Sciatic nerve (tissue), 2 donors: ENCODE measurements at places on chromosomes 6 and 20.

- DNase-seq, result no peak
These were observed 437.1 kb downstream of the GRIK2 start for GRCh38 chr6:101830501-101831031.

GRCh38 chr20:17059465-17059864, 167.4 kb upstream of the PCSK2 start:
- DNase-seq, result no peak

- no peak for DNase-seq
These were observed 508.1 kb downstream of the EPHA7 start for GRCh38 chr6:92911301-92911700.

GRCh38 chr20:58677079-58677604, 15.5 kb upstream of the NPEPL1 start:
- no peak for DNase-seq

GRCh38 chr20:14406495-14406894, 69.1 kb upstream of the FLRT3 start:
- no peak for DNase-seq

- no peak for DNase-seq
These were observed 50.5 kb downstream of the FHL5 start for GRCh38 chr6:96613291-96613999.

GRCh38 chr6:156773935-156774852, 3.0 kb upstream of the ARID1B start:
- no peak for DNase-seq

DNA sequence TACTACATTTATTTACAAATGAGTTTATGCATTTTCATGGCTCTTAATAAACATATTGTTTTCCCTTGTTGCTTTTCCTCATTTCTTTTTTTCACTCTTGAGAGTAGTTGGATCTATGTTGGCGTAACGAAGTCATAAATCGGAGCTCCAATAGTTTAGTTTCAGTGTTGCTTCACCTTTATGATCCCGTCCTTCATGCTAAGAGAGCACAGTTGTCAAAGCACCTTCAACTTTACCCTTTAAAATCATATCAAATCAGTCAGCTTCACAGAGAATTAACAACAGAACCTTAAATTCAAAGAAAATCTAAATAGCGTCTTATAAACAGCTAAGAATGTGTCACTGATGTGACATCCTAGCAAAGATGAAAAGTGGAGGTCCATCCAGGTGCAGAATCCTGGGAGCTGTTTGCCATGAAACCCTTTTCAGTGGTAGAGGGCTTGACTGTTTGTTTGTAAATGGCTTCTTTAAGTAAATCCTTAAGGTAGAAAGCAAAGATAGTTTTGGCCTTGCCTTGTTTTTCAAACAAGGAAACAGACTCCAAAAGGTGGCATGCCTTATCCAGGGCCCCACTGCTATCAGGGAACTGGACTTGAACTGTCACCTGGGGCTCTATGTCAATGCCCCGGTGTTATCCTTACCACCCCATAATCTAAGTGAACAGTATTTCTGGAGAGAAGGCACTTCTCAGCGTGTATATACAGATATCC, 148.4 kb downstream of the AKAP7 start:
- no peak for DNase-seq
